ENCODE measurements at places on chromosomes 4 and X.

GRCh38 chr4:3358656-3359055 lies 65.8 kb downstream of the RGS12 start:
- no peak for DNase-seq

GRCh38 chr4:165398570-165398969 lies 19.8 kb downstream of the CPE start:
- DNase-seq: no peak

DNA sequence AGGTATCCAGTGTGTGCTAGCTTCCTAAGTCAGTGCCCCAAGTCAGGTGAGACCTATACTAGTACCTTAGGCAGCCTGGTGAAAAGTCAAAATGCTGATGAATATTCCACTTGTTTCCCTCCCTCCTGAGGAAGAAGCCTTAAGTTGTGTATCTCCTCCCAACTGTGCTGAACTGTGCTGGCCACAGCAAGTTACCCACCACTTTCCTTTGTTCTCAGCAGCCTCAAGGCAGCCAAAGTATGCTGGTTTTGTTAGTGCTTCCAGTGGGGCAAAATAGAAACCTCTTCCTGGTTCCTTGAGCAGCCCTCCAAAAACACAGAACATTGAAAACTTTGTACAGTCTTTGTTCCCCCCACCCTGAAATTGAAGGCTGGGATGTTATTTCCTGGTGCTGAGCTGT lies 13.9 kb downstream of the ATG4A start:
- no peak for DNase-seq

- no peak for DNase-seq
Measured at GRCh38 chr4:99074816-99075215, 13.8 kb downstream of the ADH5 start.

DNA sequence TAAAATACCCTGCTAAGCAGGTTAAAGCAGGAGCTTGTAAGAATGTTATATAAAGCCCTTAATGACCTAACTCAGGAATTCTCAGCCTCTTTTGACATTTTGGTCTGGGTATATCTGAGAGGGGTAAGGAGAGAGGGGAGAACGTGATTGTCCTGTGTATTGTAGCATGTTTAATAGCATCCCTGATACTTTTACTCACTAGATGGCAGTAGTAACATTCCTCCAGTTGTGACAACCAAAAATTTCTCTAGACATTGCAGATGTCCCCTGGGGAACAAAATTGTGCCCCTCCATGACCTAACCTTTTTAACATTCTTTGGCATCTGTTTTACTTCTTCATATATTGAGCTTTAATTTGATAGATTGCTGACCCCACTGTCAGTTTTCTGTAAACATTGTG lies 17.9 kb downstream of the SMARCA5 start:
- no peak for DNase-seq

- no peak for DNase-seq
Measured at GRCh38 chr4:6788123-6788522, 5.6 kb downstream of the KIAA0232 start.

- no peak for DNase-seq
Measured at GRCh38 chr4:174539571-174539970, 17.3 kb upstream of the HPGD start.

DNA sequence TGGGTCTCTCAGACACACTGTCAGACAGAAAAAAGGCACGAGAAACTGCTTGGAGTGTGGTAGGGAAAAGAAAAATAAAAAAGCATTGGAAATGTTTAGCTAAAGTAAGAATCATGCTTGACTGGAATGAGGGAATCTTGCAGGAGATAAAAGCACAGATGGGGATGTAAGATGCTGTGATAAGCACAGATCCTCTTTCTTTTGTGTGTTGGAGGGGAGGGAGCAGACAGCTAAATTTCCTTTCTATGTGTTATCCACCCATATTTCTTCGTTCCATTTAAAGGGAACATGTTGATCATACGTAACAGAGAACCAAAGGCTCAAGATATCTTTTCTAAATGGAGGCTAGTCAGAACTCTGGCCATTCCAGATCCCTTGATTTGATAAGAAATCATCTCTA lies 614.0 kb upstream of the LCORL start:
- no peak for DNase-seq

DNA sequence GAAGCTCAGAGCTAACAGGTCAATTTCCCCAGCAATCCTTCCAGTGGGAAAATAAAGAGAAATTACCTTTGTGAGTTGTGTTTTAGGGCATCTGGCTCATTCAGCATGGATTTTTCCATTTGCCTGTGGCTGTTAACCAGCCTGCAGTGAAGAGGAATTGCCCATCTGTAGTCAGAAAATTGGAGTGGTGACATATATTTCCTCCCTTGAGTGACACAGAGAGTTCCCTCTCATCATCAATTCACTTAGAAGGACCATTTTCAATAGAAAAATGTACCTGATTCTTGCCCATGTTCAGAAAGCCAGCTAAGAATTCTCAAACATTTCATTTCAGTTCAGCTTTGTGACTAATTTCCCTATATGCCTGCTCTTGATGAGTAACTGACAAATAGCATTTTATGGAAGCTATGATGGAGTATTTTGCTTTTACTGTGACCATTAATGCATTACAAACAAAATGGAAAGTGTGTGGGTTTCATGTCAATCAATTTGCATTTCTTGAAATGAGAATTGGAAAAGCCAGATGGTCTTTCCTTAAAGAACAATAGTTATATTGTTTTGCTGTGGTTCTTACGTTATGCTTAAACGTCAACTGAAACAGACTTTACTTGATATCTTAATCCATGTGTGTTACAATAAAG lies 155.8 kb downstream of the NWD2 start:
- DNase-seq: no peak

Measured in stimulated activated CD4-positive, alpha-beta T cell treated with anti-CD3 and anti-CD28 coated beads, TNF-alpha, amount 100 ng/mL, for 48 hours (primary cell).